CD4-positive, alpha-beta T cell treated with Interleukin-12 subunit alpha and Interleukin-12 subunit beta, for 1 hour (primary cell): ENCODE measurements at places on chromosomes 11 and 22.

DNA sequence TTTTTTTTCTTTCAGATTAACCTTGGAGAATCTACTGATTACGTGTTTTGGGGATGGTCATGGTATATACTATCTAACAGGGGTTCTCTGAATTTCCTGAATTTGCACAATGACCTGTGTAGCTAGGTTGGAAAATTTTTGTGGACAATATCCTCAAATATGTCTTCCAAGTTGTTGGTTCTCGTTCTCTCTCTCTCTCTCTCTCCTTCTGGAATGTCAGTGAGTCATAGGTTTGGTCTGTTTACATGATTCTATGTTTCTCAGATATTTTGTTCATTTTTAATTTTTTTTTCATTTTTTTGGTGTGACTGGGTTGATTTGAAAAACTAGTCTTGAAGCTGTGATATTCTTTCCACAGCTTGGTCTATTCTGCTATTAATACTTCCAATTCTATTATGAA lies 604.0 kb upstream of the ANO3 start:
- no peak for DNase-seq

DNA sequence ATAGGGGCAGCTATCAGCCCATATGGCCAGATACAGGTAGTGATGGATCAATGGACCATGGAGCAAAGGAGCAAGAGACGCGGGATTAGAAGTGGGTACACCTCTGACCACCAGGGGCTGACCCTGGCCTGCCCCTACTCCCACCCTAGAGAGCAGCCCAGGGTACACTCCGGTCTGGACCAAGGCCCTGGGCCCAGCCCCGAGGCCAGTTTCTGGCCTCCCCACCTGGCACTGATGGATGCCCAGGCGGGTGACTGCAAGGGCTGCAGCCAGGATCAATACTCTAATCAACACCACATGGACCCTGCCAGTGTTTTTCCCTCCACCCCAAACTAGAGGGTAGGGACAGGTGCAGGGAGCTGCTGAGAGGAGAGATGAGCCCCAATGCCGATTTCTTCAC lies 74.1 kb upstream of the NECTIN1 start:
- no peak for DNase-seq

GRCh38 chr11:109972939-109973338 lies 120.3 kb upstream of the ZC3H12C start:
- DNase-seq = no peak

DNA sequence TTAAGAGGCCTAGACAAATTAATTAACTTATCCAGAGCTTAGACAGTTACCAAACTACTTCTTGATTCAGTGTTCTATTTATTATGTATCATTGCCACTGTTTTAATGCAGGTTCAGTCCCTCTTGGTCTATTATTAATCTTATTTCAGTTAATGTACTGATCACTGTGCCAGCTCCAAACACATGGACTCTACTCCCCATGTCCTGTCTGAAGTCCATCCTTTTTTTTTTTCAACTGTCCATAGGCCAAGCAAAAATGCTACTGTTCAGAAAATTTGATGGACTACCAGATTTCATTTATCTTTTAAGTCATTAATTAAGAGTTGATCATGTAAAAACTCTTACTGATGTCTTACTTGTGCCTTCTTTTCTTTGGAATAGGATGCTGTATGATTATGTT lies 11.9 kb downstream of the POLD3 start:
- DNase-seq = no peak

DNA sequence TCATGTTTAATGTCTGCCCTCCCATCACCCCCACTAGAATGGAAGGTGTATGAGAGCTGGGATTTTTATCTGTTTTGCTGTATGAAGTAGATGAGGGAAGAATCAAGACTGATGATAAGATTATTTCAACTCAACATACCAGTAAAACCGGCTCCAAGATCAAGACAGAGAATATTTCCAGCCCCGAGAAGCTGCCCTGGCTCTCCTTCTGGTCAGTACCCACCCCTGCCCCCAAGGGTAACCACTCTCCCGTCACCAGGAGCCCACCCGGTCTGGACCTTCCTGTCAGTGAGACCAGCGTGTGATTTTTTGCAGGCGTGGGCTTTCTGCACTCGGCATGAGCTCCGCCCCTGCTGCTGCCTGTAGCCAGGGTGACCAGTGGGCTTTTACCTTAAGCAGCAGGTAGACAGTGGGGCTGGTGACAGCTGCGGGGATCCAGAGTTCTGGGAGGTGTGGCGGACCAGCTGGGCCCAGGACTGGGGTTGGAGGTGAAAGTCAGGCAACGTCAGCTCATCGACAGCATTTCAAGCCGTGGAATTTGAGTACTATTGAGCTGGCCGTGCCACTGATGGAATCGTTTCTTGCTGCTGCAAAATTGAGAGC lies 25.6 kb downstream of the RPL3 start:
- no peak for DNase-seq

- DNase-seq = no peak
Observed at GRCh38 chr11:27696961-27697360, 3.3 kb downstream of the BDNF start.

- no peak for DNase-seq
Observed at GRCh38 chr11:129743112-129743815, 72.4 kb upstream of the TMEM45B start.

DNA sequence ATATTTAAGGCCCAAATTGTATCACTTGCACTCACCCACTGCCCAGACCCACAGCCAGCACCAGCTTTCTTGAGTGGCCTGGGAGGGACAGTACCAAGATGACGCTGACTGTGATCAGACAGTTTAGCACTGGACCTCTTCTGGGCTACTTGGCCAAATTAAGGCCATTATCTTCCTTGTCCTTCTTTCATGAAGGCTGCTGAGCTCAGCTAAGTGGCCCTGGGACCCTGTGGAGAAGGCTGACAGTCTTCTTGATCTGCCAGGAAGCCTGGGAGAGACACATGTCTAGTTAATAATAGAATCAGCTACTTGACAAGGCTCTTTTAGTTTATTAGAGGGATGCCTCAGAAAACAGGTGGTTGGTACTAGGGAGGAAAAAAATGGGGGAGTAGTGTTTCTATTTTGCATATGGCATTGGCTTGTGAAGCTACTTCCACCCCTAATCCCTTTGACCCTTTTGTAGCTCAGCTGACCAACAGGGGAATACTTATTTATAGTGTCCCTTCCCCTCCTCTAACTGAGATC lies 127.9 kb upstream of the NTM start:
- DNase-seq = no peak

DNA sequence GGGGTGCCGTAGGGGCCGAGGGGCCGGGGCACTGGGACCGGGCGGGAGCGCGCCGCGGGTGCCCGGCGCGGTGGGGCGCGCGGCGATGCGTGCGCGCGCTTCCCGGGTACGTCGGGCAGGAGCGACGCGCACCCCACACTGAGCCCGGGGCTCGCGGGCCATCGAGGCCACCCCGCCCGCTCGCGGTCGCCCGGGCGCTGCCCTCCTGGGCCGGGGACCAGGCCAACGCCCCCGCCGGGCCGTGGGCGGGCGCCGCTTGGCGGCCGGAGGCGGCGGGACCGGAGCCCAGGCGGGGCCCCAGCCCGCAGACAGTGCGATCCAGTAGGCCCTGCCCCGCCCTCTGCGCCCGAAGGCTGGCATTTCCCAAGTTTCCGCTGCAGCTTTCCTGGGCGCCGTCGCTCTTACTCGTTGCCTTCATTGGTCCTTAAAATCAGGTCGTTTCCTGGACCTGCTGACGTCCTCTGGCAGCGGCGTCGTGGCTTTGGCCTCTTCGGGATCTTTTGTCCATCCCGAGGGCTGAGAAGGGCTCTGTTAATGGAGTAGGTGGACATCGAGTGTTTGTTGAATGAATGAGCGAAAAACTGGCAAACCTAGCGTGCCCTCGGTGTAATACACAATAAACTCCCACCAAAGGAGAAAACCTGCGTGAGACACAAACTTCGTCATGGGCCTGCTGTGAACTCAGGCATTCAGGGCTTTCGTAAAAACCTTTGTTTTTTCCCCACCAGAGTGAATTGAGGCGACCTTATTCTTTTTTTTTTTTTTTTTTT lies 638 bp downstream of the PARVA start:
- DNase-seq = peak; percentile 13

GRCh38 chr11:110207123-110207522 lies 89.3 kb downstream of the RDX start:
- no peak for DNase-seq

GRCh38 chr11:95335989-95336388 lies 105.0 kb upstream of the SESN3 start:
- DNase-seq = no peak

DNA sequence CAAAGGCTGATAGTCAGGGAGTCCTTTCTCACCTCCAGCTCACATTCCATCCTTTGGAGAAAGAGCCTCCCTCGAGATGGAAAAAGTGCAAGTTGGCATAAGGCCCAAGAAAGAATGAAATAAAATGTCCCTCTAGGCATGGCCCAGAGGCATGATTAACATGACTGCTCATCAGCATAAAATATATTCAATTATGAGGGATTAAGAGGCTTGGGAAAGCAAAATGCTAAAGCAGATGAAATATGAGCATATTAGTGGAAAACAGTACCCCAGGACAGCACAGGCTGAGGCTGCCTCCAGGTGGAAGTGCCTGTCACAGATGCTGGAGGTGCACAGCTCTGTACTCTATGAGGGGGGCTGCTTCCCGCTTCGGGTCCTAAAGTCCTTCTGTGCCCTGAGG lies 347.8 kb upstream of the PLET1 start:
- no peak for DNase-seq

DNA sequence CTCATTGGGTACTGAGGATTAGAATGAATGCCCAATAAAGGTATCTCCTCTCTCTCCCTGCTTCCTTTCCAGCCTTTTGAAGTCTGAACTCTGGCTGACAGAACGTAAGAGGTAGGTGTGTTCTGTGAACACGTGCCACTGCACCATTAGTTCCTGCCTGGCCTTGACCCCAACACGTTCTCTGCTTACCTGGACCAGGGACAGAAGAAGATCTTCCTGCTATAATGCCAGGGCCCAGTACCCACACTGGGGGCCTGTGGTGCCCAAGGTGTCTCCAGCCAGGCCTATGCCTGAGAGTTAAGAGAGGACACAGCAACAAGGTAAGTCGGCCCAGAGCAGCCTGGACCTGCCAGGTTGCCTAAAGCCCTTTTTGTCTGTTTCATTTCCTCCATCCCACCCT lies 147.7 kb upstream of the TIMP3 start:
- DNase-seq = no peak

DNA sequence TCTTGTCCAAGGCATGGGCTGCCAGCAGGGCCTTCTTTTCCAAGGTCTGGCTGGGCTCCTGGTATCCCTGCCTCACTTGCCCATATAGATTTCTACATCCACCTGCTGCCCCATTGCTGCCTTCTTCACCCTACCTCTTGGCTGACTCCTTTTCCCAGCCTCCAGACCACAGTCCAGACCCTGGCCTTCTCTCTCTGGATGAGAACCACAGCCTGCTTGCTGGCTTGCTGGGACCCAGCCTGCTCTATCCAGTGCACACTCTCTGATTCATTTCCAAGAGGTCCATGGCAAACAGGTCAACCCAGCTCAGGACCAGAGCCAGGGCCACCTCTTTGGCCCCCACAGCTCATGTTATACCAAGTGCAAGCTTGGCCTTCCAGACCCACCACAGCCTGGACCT lies 169.4 kb upstream of the BDNF start:
- DNase-seq = no peak

- no peak for DNase-seq
Observed at GRCh38 chr11:32044158-32044863, 46.6 kb upstream of the RCN1 start.

DNA sequence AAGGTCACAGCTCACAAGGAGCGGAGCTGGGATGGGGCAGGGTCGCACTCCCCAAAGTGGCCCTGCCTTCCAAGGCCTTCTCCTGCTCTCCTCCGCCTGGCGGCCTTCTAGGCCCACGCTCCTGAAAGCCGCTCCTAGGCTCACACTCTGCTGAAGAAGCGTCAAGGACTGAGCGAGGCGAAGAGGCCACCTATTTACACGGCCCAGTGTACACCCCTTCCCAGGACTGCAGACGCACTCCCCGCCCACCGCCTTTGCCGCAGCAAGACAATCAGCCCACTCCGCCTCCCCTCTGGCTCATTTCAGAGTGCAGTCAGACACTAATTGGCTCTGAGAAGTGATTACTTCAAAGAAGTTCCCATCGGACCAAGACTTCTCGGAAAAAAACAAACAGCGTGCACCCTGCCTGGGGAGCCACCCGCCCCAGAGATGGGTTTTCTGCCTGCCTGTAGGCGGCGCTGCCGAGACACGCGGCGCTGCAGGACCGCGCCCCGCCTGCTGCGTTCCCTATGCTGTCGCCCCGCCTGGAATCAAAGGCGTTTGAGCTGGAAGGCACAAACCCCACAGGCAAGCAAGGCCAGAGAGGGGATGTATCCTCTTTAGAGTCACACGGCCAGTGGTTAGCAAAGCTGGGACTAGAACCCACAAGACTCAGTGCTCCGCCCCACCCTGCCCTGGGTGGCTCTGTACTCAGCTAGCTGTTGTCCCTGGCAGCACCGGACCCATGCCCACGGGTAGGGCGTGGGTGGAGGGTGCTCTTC lies 414.8 kb downstream of the BUD13 start:
- no peak for DNase-seq

DNA sequence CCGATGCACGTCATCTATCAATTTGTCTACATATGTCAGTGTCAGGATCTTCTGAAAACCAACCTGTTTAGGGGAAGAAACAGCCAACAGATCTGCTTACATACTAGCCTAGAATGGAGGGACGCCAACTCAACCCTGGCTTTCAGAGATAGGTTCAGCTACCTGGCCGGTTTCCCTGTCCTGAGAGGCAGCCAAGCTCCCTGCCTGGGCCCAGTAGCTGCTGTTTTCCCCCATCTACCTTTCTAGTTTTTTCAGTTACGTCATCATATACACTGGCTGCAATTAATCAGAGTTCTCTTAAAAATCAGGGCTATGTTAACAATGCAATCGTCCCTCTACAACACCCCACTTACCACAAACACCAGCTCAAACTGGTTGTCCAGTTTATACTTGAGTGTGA lies 1.0 kb downstream of the SRPRA start:
- no peak for DNase-seq

- no peak for DNase-seq
Observed at GRCh38 chr11:2807801-2808241, 77.8 kb downstream of the CDKN1C start.

- DNase-seq = no peak
Observed at GRCh38 chr11:117121176-117121575, 22.9 kb upstream of the PAFAH1B2 start.
